RWPE2 (cell line): ENCODE measurements at places on chromosomes 3 and 15.
A peak's percentile ranks its signal among the peaks of the same experiment; 100 is the strongest.

DNA sequence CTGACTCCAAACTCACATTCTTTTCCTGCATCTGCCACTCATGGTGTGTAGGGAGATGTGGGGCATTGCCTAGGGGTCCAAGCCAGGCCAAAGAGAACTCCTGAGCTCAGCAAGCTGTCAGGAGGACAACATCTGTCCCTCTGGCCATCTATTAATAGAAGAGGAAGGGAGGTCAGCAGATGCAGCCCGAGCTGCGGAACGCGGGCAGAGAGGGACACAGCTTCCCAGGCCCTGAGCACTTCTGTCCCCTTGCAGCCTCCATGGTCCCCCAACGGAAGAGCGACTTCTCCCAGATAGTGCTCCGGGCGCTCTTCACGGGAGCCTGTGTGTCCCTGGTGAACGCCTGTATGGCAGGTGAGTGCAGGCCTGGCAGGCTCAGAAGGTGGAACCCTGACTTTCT is 37.3 kb upstream of the PDE8A start:
- DNase-seq: no peak

GRCh38 chr15:101242160-101242998 is 9.5 kb downstream of the CHSY1 start:
- peak; percentile 32 for DNase-seq

DNA sequence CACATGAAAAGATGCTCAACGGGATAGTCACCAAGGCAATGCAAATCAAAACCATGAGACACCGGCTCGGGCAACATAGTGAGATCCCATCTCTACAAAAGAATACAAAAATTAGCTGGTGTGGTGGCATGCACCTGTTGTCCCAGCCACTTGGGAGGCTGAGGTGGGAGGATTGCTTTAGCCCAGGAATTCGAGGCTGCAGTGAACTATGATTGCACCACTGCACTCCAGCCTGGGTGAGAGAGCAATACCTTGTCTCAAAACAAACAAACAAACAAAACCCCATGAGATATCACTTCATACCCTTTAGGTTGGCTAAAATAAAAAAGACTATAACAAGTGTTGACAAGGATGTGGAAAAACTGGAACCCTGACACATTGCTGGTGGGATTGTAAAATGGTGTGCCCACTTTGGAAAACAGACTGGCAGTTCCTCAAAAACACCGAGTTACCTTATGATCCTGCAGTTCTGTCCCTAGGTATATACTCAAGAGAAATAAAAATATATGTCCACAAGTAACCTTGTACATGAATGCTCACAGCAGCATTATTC is 3.8 kb upstream of the PPARG start:
- DNase-seq: no peak

DNA sequence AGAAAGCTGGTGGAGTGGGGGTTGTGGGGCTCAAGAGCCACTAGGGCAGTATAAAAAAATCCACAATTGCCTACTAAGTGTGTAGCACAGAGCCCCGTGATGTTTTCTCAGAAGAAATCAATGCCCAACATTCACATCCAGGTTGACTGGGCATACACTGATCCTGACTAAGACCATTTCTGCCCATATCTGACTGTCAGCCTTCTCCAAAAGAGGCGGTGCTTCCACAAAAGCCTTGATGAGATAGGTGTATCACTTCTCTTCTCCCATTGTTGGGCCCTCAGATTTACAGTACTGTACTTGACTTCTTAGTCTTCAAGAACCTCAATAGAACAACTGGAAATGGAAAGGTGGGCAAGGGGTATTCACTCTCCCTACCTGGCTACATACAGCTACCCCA is 1.4 kb downstream of the POPDC2 start:
- no peak for DNase-seq

DNA sequence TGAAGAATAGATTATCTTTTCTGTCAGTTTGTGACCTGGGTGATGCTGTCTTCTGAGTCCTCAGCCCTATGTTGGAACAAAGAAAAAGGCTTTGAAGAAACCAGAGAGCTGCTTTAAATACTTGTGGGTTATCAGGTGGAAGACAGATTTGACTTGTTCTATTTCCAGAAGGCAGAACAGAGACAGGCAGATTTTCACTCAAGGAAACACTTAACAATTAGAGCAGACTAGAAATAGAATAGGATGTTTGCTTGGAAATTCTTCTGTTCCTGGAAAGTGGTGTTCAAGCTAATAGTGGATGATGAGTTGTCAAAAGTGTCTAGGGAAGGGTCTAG is 219.4 kb downstream of the UBE2E2 start:
- no peak for DNase-seq
